ENCODE measurements at places on chromosomes 12 and 14.

DNA sequence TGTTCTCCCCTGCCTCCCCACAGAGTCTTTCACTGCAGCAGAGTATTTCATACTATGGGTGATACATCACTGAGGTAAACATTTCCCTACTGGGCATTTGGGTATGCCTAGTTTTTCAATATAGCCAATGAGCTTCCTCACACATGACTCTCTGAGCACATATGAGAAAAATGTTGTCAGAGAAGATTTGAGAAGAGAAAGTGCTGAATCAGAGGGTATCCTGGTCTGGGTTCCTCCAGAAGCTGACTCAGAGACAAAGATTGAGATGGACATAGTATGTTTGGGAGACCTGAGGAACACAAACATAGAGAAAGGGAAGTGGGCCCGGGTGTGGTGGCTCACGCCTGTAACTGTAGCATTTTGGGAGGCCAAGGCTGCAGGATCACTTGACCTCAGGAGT is 12.6 kb downstream of the SLC8B1 start:
- no peak for DNase-seq

DNA sequence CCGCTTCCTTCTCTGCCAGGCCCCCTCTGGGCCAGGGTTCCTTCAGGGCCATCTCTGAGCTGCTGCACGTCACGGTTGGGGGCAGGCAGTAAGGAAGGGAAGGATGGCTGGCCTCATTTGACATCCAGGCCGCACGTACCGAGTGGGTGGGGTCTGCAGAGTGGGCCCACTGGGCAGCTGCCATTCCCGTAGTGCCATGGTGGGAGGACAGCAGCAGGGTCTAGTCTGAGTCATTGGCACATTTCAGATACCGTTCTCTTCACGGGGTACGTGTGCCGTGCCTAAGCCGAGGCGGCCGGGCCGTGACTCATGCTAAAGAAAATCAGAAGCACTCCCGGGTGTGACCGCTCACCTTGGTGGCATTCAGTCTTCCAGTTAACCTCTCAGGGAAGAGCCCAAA is 43.9 kb downstream of the IL31 start:
- DNase-seq, result no peak

- DNase-seq, result no peak
These were observed 209.6 kb upstream of the KRR1 start for GRCh38 chr12:75720812-75721641.

- DNase-seq, result no peak
These were observed 317.6 kb downstream of the ACSS3 start for GRCh38 chr12:81395431-81395830.

DNA sequence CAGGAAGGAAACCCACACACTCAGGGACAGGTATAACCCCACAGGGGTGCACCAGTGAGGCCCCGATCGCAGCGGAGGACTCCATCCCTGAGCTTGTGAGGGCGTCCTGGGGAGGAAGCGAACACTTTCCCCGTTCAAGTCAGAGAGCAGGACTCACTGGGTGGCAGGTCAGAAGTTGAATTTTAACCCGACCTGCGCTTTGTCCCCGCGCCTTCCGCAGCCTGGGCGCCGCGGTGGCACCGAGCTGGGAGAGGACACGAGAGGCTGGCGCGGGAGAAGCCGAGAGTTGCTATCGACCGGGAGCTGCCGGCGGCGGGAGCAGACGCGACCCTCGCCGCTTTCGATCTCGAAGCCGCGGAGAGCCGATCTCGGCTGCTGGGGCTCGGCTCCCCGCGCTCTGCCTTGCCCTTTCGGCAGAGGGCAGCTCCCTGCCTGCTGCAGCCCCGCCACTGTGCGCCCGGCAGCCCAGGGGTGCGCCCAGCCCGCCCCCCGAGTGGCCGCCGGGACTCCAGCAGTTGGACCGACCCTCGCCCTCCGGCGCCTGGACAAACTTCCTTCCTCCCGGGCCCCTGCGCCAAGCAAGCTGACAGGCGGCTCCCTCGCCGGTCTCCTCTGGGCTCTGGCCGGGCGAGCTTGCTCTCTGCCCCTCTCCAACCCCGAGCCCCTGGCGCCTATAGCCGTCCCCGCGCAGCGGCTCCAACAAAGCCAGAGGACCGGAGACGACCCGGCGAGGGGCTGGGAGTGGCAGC is 918 bp downstream of the LIN7A start:
- no peak for DNase-seq

DNA sequence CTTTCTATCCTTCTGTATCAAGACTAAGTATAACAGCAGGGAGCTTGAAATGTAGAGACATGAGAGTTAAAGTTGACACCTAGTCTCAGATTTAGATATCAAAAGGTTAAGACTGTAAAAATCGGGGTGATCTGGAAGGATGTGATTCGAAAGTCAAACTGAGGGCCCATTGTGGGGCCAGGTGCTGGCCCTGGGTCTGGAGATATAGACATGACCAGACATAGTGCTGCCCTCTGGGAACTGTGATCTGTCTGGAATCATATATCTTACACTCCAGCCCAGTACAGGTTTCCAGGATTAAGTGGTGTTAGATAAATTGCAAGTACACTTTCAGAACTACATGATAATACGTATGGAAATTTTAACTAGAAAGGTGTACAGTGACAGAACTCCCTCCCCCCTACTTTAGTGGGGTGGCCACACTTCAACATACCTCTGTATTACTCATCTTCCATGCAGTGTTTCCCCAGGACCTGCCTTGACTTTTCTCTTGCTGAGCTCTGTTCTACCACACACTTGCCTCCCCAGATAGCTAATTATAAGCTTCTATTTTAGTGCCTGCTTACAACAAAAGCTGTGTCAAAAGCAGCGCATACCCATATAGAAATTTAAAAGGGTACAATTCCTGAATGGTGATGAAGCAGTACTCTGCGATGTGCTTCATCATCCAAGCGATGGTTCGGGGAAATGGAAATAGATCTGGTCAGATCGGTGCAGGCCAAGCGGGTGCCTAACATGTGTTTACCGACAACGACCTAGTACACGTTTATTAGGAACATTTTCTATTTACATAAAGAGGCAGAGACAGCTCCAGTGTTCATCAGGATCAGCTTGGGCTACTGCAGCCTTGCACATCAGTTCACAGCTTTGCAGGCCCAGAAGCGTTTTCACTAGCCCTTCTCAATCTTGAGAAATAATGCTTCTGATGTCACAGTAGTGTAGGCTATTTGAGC is 68.7 kb downstream of the ARF6 start:
- no peak for DNase-seq

Measured in activated CD4-positive, alpha-beta T cell treated with anti-CD3 and anti-CD28 coated beads, Interleukin-2, amount 50 U/mL, for 4 hours (primary cell).